ENCODE measurements at places on chromosomes 12 and 14.

GRCh38 chr14:23068789-23069412 lies 11.6 kb upstream of the CDH24 start:
- peak; percentile 92 for DNase-seq

GRCh38 chr12:94488463-94488862 lies 28.8 kb upstream of the CEP83 start:
- DNase-seq, result no peak

DNA sequence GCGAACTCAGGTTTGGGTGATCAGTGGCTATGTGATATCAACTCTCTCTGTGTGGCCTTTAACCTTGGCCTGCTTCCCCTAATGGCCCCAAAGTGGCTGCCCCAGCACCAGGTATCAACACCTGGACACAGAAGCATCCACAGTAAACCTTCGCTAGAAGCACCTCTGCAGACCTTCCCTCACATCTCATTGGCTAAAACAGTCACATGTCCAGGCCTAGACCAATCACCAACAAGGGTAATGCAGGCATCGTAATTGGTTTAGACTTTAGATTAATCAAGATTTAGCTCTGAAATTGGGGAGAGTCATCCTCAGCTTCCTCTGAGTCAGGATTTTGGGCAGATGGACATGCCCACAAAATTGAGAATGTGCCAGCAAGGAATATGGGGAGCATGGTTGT lies 92.5 kb upstream of the MYL2 start:
- no peak for DNase-seq

DNA sequence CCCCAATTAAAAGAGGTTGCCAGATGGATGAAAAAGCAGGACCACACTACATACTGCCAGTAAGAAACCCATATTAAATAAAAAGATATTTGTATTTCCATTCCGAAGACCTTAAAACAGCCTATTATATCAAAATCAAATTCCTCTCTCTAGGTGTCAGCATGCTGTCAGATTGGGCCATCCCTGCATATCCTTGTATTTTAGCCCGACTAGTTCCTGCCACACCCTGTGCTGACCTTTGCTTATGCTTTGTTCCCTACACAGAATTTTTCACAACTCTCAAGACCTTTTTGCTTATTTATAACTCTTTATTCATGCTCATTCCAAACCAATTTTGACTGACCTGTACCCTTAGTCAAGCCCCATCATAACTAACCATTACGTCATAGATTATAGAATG lies 12.8 kb downstream of the GSKIP start:
- DNase-seq, result no peak

- no peak for DNase-seq
Observed at GRCh38 chr12:75257510-75257909, 47.9 kb upstream of the KCNC2 start.

DNA sequence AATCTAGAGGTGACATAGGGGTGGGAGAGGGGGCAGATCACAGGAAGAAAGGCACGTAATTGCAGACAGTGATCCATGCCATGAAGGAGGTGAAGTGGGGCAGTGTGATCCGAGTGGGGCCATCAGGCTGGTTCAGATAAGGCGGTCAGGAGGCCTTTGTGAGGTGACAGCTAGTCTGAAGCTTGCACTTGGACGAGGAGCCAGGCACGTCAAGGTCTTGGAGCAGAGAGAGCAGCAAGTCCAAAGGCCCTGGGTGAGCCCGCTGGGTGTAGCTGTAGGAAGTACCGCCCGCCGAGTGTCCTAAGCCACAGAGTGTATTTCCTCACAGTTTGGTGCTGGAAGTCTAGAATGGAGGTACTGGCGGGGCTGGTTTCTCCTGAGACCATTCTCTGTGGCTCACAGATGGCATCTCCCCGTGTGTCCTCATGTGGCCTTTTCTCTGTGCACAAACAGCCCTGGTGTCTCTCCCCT lies 23.6 kb downstream of the RHOF start:
- DNase-seq, result no peak

DNA sequence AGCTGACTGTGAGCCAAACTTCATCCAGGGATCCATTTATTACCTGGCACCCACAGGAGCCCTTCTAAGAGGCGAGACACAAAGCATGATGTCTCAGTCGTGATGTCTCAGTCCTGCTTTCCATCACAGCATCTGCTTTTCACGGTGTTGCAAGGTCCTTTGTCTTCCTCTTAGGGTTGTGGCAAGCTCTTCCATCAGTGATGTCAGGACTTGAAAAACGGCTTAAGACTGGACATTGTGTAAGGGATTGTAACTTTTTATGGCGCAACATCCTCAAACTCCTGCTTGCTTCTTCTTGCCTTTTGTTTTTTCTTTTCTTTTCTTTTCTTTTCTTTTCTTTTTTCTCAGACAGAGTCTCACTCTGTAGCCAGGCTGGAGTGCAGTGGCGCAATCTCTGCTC lies 586.5 kb upstream of the TMEM132C start:
- DNase-seq, result no peak

- no peak for DNase-seq
Observed at GRCh38 chr14:96909841-96910364, 112.7 kb downstream of the VRK1 start.

DNA sequence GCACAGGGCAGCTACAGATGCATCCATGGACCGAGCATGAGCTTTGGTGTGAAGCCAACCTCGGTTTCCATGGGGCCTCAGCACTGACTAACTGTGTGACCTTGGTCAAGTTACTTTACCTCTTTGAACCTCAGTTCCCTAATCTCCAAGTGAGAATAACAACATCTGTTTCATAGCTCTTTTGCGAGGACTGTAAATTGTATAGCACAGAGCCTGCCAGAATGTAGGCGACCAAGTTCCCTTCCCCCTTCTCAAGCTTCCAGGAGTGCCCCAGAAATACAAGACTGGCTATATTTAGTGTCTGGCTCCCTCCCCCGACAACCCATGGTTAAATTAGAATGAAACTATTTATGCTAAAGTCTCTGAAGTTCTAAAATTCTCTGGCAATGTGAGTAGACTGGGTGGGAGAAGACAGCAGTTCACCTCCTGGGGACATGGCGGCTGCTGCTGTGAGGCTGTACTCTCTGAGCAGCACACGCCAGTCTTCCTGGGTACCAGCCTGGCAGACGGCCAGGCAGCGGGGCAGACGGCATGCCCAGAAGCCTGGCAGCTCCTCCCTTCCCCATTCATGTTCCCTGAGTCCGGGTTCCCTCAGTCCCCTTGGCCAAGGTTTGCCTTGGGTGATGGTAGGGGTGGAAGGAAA lies 22.0 kb upstream of the TMED10 start:
- DNase-seq, result no peak

Measured in SK-N-DZ (cell line).